ENCODE measurements at places on chromosomes 12 and 14.

DNA sequence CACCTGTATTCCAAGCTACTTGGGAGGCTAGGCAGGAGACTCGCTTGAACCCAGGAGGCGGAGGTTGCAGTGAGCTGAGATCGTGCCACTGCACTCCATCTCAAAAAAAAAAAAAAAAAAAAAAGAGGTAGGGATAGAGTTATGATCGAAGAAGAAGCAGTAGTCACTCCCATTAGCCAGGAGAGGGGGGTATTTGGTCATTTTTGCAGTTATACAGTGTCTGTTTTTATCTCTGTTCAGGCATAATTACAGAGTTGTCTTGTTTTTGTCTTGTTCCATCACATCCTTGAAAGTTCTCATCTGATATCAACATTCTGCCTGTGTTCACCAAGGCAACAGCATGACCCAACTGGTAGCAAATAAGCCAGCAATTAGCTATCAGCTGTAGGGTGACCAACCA lies 98.5 kb upstream of the TMPO start:
- no peak for DNase-seq

GRCh38 chr14:76827696-76828296 lies 1.6 kb downstream of the LRRC74A start:
- no peak for DNase-seq

GRCh38 chr12:64665514-64665913 lies 55.2 kb downstream of the RASSF3 start:
- peak; percentile 67 for DNase-seq

DNA sequence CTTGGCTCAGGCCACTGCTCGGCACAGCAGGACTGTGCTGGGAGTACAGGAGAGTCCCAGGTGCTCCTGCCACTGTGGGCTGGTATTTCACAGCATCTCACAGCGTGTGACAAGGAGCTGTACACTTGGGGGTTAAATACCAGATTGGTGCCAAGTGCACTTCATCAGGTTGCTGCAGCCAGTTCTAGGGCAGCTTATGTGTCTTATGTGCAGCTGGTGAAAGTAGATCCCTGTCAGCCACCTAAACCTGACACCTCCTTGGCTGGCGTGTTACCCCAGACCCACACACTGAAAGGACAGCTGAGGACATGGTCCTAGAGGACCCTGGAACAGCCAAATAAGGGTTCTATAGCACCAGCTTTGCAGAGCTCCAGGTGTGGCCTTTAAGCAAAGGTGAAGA lies 18.9 kb downstream of the PLEKHH1 start:
- DNase-seq = no peak

DNA sequence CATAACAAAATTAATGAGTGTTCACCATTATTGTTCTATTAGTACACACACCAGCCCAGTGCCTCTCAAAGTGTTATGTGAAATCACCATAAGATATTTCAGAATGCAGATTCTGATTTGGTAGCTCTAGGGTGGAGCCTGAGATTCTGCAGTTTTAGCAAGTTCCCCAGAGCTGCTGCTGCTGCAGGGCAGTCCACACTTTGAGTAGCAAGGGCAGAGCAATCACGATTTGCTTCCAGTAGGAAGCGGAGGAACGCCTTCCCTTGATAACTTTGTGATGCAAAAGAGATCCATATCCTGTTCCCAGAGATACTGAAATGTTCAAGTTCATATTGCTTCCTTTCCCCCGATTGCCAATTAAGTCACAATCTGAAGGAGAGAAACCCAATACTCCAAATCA lies 57.9 kb downstream of the SLC17A8 start:
- DNase-seq = no peak

DNA sequence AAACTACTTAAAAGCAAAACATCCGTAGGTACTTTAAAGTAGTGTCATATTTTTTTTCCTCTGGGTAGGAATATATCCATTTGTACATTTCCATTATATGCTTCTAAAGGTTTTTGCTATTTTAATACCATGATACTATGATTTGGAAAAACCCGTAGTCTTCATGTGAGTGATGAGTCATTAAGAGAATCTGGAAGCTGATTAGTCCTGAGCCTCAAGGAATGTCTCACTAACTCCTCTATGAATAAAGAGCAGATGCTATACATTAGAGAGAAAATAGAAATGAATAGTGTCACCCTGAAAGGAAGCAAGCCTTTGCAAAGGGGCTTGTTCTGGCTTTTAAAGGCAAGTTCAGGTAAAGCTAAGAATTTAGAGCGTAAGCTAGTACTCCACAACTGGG lies 432.1 kb downstream of the CCDC91 start:
- DNase-seq = no peak

GRCh38 chr12:79874665-79875064 lies 60.2 kb downstream of the PPP1R12A start:
- DNase-seq = no peak

GRCh38 chr12:22598763-22599161 lies 26.2 kb upstream of the ETNK1 start:
- no peak for DNase-seq

GRCh38 chr12:75660107-75660530 lies 148.7 kb upstream of the KRR1 start:
- no peak for DNase-seq

DNA sequence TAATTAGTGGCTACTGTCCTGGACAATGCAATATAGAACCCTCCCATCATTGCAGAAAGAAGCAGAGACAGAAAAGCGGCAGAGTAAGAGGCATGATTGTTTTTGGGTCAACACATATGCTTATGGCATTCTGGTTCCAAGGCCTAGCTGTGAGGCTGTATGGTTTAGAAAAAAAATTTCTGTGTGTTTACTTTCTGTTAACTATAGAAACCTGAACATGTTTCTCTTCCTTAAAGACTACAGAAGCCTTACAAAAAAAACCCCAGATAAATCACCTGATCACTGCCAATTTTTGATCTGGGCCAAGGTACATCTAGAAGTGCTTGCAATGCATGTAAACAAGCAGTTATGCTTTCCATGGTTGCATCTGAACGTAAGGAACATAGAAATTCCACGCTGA lies 100.0 kb upstream of the HECTD1 start:
- DNase-seq = no peak

GRCh38 chr12:14307004-14307403 lies 58.5 kb upstream of the ATF7IP start:
- no peak for DNase-seq

DNA sequence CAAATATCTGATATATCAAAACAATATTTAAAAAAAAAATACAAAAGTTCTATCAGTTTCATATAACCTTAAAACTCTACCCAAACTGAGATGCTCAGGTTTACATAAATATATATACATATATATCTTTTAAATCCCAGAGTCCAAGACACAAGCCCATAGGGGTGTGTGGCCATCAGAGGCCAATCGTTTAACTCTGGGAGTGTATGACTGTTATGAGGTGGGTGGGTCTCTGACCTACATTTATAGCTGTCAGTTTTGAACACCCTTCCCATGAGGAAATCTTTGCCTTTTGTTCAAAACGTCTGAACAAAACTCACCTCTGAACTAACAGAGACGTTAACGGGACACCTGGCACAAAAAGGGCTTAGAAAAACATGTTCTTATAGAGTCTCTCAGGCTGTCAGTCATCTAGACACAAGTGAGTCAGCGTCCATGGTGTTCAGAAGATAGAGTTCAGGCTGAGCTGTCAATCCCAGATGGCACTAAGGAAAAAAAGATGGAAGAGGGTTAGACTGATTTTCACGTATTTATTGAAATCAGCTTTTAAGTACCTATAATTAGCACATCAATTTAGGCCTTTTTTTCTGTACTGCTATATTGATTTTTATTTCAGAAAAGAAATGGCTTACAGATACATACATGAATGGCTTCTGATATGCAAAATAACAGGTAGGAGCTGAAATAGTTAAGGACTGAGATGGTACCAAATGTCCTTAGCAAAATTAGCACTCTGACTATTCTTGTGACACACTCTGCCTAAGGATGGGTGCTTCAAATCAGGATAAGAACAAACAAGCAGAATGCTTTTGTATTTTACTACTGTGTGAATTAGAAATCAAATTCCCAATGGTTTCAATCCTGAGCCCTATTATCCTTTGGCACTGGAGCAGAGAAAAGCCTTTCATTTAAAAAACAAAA lies 29.2 kb downstream of the HIGD1C start:
- DNase-seq = no peak

DNA sequence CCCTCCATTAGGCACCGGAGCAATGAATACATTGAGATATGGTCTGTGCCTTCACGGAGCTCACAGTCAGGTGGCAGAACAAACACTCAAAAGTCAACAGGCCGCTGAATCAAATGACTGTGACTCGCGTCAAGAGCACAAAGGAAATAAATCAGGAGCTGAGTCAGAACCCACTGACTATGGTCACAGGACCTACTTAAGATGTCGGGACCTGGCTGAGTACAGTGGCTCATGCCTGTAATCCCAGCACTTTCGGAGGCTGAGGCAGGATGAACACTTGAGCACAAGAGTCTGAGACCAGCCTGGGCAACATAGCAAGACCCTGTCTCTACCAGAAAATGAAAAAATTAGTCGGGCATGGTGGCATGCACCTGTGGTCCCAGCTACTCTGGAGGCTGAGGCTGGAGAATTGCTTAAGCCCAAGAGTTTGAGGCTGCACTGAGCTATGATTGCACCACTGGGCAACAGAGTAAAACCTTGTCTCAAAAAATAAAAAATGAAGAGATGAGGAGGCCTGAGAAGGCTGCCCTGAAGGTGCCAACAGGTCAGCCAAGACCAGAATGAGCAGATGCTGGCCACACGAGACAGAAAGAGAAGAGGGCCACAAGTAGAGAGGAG lies 19.9 kb downstream of the TMEM233 start:
- no peak for DNase-seq

GRCh38 chr12:94990222-94990621 lies 13.3 kb downstream of the NDUFA12 start:
- no peak for DNase-seq

DNA sequence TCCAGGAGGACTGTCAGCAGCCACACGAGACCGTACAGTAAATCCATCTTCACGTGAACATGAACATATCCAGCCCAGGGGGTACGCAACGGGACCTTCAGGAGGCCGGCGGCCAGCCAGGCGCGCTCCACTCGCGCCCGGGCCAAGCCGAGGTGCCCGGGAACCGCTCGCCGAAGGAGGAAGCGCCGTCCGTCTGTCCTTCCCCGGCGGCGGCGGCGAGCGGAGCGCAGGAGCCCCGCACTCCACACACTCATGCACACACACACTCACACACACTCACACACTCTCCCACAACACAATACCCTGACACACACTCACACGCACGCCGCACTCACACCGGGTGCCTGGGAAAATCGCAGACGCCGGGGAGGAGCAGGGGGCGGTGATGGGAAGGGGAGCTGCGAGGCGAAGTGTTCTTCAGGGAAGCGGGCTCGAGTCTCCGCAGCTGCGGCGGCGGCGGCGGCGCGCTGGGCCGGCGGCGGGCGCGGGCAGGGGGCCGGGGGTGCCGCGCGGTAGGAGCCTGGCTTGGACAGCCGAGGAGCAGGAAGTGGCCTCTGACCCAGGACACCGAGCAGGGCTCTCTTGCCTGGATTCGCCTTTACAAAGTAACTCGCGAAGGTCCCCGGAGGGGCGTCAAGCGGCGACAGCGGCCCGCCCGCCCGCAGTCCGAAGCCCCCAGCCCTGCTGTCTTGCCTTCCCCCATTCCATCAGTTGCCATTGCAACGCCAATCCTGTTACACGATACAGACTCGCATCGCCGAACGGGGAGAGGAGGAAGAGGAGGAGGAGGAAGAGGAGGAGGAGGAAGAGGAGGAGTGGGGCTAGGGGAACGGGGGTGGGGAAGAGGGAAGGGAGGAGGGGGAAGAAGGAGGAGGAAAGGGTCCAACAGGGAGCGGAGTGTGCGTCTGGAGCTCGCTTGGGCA lies 601 bp downstream of the MDGA2 start:
- no peak for DNase-seq

DNA sequence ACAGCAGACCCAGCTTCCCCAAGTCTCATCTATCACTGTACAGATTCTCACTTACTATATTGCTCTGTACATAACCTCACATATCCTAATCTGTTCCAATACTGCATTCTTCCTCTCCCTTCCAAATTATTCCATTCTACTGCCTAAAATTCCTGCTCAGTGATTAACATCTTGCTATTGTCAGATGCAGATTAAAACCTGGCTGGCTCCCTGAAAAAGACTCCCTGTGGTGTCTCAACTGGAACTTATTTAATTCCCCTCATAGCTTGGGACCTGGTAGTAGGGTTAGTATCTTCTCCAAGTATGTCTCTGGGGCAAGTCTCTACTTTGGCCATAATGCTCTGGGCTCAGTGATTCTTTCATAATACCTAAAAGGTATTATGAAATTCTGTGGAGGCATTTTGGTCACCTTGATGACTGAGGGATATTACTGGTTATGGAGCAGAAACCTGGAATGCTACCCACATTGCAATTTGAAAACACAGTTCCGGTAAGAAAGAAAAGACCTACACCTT lies 55.8 kb downstream of the PAWR start:
- no peak for DNase-seq

DNA sequence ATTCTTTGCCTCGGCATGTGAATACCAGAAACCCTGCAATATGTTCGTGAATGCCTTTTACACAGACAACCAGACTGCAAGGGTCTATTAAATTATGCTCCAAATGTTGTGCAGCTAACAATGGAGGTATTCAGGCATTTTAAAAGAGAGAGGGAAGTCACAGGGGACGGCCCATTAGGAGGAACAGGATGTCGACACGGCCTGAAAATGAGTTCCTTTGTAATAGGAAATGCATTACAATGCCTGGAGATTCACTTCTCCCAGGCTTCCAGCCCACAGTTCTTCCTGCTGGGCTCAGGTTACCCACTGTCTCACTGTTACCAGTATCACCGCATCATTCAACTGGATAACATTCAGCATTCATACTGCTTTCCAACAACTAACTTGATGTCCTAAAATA lies 2.5 kb downstream of the DUSP6 start:
- no peak for DNase-seq

GRCh38 chr14:92382677-92383076 lies 59.7 kb downstream of the SLC24A4 start:
- no peak for DNase-seq

GRCh38 chr14:76420827-76421226 lies 44.9 kb downstream of the ESRRB start:
- DNase-seq = no peak

DNA sequence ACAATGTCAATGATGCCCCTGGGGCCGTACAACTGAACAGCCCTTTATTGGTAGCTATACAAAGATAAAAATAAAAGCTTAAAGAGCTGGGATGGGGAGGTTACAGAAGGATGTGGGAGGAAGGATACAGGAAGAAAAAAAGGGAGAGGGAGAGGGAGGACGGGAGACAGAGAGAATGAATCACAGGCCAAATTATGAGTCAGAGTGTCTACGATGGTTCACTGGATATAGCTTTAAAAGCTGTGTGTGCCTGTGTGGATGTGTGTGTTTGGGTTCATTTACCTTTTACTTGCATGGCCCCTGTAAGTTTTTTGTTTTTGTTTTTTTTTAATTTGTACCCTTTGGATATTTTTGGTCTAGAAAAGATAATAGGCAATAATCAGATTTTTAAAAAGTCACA lies 111.9 kb downstream of the CCDC60 start:
- no peak for DNase-seq

- no peak for DNase-seq
Observed at GRCh38 chr12:78917513-78917912, 52.9 kb downstream of the SYT1 start.

DNA sequence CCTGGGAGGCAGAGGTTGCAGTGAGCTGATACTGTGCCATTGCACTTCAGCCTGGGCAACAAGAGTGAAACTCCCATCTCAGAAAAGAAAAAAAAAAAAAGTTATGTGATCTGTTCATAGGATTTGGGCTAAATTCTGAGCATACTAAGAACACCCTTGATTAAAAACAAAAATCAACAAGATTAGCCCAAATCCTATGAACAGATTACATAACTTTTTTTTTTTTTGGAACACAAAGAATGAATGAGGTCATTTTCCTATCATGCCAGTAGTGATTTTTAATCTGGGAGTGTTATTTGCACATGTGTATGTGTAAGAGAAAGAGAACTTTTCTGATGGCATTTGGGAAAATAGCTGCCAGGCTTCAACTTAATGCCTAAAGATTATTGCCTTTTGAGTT lies 208.7 kb downstream of the ERC1 start:
- no peak for DNase-seq
